ENCODE measurements at places on chromosomes 5 and 9. TPM values are rescaled to one million over a fixed set of nuclear protein-coding genes. Genes with fewer than 3 reads are reported as not detected.

The SHC3 gene
- 0.27 TPM for total RNA-seq

- DNase-seq, result no peak
These were observed 2.4 kb downstream of the CAMK4 start for GRCh38 chr5:111226556-111226955.

GRCh38 chr5:157328277-157328912 is 62.5 kb downstream of the CYFIP2 start:
- peak; percentile 58 for DNase-seq

The CDH9 gene
- not detected for total RNA-seq

The SOHLH1 gene
- not detected for total RNA-seq

The AQP7 gene
- 0.96 TPM for total RNA-seq

The CORO2A gene
- total RNA-seq, result 5.7 TPM

DNA sequence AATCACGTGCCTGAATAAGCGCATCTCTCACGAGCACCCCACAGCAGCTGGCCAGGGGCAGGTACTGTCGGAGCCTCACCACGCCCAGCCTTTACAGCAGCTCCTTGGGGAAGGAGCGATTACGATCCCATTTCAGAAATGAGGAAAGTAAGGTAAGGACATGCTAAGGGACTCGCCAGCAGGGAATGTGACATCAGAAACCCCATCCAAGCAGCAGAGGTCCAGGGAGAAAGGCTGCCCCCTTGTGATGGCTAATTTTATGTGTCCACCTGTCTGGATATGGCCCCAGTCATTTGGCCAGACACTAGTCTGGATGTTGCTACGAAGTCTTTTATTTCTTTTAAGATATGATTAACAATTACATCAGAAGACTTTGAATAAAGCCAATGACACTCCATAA is 77.3 kb downstream of the UBE2QL1 start:
- peak; percentile 13 for DNase-seq

The PCDHA13 gene
- total RNA-seq, result not detected

DNA sequence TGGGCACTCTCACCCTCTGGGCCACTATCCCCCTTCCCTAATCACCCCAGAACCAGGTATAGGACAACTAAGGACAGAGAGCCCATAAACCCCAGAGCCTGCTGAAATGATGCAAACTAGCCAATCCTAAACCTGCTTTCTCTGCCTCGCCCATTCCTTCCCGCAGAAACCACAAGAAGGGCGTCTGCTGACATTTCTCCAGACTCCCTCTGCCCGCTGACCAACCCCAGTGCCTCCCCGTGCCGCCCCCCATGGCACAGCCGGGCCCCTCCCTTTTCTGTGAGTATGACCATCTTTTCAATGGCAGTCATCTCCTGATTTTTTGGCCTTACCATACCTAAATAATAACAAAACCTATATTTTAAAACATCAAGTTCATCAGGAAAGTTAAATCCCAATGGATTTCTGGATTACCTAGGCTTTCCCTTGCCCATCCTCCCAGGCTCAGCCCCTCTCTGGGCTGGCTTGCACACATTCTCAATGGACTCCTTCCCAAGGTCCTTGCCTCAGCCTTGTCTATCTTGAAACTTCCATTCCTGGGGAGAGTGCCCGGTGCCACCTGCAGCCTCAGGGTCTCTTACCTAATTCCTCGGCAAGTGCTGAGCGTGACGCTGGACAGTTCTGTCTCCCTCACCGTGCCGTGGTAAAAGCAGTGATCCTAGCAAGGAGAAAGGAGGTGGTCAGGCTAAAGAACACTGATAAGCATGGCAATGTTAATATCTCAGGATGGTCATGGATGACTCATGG is 45.2 kb downstream of the ADAM19 start:
- no peak for DNase-seq

- DNase-seq, result no peak
These were observed 142.0 kb downstream of the RMI1 start for GRCh38 chr9:84122572-84122971.

DNA sequence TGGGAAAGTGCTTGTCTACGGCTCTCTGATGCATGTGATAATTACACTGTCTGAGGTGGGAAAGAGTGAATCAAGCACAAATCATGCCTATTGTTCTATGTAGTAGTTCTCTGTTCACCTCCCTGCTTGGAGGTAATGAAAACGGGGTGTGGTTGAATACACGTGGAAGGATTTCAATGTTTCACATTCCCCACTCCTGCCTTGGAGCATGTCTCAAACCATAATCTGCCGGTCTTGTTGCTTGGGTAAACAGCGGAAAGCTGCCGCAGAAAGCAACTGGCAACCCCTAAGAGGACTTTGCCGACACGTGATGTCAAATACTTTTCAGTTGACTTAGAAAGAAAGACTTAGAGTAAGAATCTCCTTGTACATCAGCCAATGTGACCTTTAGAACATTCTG is 63.5 kb upstream of the MOCS2 start:
- no peak for DNase-seq

The GLRA1 gene
- not detected for total RNA-seq

The VCAN gene
- 49.9 TPM for total RNA-seq

The PCDHGA1 gene
- total RNA-seq, result 0.05 TPM

The PTGDS gene
- 3.1 TPM for total RNA-seq

The FYB1 gene
- 0.42 TPM for total RNA-seq

GRCh38 chr5:124741711-124742496 is 4.5 kb downstream of the ZNF608 start:
- peak; percentile 75 for DNase-seq

The RALGDS gene
- 36.1 TPM for total RNA-seq

GRCh38 chr5:59665086-59665831 is 228.3 kb downstream of the PDE4D start:
- no peak for DNase-seq

The SHISAL2B gene
- not detected for total RNA-seq

DNA sequence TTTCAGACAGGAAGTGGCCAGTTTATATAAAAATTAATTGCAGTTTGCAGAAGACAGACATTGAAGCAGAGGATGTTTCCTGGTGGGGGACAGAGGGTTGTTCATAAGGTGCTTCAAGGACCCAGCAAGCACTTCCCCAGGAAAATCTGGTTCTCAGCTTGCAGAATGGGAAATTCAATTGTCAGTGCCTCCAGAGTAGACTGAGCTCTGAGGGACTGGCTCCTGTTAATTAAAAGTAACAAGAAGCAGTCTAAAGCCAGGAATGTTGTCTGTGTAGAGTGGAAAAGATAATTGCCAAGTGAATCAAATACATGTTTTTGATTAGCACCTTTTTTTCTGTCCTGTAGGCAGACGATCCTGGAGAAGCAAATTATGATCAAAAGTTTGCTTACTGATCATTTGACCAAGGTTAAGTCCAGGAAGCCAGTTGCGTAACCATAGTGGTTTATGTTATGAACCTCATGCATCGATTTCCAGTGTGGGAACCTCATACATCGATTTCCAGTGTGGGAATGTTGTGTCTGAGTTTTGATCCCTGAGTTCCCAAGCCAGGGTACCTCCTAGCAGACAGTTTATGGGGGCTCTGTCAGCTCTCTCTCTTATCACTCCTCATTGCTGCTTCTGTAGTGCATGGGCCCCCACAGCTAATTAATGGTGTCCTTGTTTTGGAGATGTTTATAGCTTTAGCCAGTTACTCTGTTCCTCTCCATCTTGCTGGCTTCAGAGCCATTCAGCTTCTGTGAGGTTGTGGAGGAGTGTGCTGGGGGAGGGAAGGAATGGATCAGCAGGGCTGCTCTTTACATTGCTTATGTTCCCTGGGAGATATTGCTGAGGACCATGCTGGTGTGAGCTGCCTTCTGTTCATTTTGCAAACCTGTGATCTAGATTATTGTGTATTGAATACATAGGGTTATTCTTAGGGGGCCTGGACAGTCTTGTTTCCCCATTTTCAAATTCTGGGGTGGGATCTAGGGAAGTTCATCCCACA is 17.1 kb downstream of the MSANTD3 start:
- no peak for DNase-seq

The PKD2L2 gene
- not detected for total RNA-seq

The ANGPTL2 gene
- 0.20 TPM for total RNA-seq

DNA sequence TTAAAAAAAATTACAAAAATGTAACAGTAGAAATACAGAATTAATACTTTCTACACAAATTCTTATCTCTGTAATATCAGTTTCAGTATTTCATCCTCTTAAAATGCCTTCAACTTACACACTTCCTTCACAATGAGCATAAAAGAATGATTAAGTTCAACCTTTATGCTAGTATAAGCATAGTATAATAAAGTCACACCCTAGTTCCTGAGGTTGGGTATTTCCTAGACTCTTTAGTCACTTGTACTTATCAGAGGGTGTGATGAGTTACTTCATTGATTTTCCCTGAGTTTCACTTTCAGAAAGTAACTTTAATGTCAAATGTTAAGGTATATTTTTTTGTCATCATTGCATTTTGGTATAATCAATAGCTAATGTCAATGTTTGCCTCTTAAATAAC is 302.4 kb downstream of the PDE4D start:
- no peak for DNase-seq

The NR5A1 gene
- 0.64 TPM for total RNA-seq

Data from HCT116 (cell line).